RWPE1 (cell line): ENCODE measurements at places on chromosomes 4 and X.

- DNase-seq = no peak
Observed at GRCh38 chrX:12245650-12246645, 107.7 kb downstream of the FRMPD4 start.

DNA sequence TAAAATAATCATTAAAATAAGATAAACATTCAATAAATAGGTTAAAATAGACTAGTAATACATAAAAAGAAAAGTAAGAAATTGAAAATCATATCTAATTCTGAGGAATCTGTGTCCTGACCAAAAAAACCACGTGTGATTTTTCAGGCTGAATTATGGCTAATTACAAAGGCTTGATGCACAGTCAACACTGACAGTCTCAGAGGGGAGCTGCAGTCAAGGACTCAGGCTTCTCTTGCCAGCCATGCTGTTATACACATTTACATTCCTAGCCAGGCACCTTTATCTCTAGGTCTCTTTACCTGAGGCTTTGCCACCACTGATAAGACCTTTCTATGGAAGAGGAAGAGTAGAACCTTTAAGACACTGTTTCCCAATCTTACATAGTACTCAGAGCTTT is 1737.7 kb upstream of the PCDH10 start:
- no peak for DNase-seq

DNA sequence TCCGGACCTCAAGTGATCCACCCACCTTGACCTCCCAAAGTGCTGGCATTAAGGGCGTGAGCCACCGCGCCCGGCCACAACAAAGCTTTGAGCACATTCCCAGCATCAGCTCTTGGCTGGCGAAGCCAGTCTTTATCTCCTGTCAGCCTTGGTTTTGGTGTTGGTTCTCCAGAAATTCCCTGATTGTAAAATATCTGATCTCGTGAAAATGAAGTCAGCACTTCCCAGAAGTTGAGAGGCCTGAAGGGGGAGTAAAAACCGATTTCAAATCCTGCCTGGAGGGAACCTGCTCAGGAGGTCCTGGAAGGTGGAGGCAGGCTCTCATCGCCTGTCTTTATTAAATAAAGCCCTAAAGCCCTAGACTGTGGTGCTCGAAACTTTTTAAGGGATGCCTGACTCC is 33.6 kb downstream of the PTTG2 start:
- no peak for DNase-seq

DNA sequence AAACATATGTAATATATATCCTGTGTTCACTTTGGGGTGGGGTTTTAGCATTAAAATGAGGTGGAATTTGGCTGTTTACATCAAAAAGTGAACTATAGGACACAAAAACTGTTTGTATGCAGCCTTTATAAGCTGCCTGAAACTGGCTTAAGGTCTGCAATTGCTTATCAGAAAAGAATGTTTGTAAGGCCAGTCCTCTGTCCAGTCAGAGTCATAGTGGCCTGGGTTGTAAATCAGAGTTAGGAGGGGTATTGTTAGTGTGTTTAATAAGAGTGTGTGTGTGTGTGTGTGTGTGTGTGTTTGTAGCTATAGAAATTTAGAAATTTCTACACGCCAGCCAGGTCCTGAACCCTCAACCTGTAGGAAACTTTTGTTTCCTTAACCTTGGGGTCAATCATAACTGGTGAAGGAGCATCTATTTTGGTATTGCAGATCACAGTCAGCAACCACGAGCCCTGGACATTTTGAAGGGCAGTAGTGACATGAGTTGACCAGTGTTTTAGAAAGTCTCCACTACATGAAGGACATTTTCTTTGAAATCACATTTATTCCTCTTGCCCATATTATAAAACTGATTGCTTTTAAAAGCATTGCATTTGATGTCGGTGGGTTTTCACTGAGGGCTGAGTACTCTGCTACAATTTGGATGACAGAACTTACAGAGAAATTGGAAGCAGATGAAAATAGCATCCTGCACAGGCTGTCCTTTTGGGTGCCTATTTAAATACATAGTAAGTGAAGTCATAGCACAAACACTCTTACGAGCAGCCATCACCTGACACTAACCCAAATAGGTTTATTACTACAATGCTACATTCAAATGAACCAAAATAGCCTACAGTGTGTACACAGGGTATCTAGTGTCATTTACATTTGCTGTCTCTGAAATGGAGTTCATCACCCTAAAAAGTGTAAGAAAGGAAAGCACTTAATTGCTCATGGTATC is 11.2 kb upstream of the TMEM154 start:
- DNase-seq = no peak
